Stimulated activated CD8-positive, alpha-beta memory T cell treated with anti-CD3 and anti-CD28 coated beads, Interleukin-4, amount 100 ng/mL, for 1 hour (primary cell): ENCODE measurements at places on chromosomes 13 and 19.

DNA sequence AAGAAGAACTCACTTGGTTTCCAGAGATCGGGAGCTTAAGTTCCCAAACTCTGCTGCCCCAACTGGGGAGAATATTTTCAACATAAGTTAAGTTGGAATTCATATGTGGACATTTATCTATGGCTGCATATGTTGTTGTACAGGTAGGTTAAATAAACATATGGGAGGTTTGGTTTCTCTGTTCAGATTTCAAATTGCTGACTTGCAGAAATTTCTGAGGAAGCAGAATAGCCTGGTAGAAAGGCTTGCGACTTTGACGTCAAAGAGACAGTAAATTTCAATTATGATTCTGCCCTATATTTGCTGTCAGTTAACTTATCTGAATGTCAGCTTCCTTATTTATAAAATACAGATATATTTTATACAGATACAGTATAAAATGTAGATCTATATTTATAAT, 40.0 kb upstream of the TPP2 start:
- no peak for DNase-seq

GRCh38 chr19:41619018-41619556, 7.8 kb downstream of the CEACAM4 start:
- no peak for DNase-seq

DNA sequence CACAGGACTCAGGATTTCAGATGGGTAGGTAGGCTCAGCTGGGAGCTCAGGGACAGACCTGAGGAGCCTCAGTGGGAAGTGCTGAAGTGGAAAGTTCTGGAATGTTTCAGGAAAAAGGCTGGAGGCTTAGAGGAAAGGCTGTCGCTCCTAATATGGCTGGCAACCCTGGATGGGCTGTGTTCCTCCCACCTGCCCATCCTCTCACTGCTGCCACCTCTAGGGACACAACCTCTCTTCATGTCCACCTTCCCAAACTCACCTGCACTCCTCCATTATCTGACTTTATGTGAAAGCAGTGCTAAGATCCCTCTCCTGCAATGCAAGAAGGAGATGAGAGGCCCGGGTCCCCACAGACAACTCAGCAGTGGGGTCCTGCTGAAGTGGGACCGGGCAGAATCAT, 5.8 kb upstream of the CEACAM21 start:
- no peak for DNase-seq

DNA sequence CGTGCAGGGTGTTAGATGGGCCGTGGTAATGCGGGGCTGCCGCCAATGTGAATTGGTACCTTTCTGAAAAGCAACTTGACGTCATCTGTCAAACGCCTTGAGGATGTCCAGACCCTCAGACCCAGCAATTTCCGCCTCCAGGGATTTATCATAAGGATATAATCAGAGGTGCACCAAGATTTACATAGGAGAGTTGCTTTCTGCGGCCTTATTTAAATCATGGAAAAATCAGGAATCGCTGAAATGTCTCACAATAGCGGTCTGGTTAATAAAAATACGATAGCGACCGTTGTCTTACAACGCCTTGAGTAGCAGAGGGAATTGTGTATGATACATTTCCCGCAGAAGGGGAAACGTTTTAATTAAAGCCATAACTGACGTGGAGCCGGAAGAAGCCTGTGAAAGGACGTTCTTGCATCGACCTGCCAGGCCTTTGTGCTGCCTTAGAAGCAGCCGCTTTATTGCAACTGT, 32.3 kb upstream of the NDUFS7 start:
- DNase-seq, result no peak

DNA sequence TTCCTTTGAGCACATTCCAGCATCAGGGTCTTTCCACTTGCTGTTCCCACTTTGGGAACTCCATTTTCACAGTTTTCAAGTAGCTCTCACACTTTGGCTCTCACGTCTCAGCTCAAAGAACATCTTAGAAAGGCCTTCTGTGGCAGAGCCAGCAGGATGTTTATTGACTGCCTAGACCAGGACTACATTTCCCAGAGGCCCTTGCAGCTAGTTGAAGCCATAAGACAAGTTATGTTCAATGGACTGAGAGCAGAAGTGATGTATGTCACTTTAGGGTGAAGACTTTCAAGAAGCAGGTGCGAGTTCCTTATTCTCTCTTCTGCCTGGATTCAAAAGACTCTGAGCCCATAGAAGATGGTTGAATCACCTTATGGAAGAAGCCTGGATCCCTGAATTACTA, 4.3 kb upstream of the HAUS5 start:
- DNase-seq, result no peak

- no peak for DNase-seq
Measured at GRCh38 chr19:29714953-29715700, at the start of gene C19orf12. TSS of gene C19orf12 (minus strand) at chr19:29715261. CDS start at chr19:29708413, 6,848 bp downstream.

DNA sequence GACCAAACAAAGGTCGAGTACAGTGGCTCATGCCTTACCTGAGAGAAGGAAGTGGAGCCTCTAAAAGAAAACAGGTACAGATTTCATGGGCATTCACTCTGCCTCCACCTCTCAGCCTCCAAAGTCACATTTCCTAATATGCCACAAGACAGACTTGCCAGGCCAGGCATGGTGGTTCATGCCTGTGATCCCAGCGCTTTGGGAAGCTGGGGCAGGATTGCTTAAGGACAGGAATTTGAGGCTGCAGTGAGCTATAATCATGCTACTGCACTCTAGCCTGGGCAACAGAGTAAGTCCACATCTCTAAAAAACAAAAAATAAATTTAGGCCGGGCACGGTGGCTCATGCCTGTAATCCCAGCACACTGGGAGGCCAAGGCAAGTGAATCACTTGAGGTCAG, 10.9 kb upstream of the DNMT1 start:
- no peak for DNase-seq

GRCh38 chr13:42258747-42259146, 13.2 kb upstream of the AKAP11 start:
- DNase-seq, result no peak

DNA sequence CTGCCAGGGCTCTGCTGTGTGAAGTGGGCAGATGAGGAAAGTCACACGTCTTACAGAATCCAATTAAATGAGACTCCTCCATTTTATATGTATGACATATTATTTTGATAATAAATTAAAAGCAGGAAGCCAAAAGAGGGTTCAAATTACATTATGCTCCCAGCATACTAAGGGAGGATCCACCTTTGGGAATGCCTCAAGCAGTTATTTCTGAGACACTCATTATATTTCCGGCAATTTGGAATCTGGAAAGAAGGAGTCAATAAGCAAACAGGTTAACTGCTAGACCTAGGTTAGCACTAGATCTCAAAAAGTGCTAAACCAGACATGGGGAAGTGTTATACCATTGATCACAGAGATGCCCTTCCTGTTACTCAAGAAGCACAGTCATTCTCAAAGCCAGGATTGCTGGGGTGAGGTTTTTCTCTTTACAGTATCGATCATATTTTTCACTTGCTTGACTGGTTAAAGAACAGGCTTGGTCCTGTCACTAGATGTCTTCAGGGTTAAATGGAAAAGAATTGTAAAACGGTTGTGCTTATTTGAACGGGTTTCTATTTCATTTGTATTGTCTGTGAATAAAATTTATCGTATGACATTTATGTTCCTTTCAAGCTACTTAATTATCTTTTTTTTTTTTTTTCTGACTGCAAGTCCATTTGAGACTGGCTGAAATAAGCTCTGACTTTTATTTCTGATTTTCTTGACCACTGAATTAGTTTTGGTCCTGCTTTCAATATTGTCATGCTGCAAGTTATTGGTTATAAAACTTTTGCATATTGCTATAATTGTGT, 523.2 kb downstream of the KLF12 start:
- DNase-seq, result no peak

GRCh38 chr19:9836021-9836420, 903 bp downstream of the PIN1 start:
- no peak for DNase-seq

DNA sequence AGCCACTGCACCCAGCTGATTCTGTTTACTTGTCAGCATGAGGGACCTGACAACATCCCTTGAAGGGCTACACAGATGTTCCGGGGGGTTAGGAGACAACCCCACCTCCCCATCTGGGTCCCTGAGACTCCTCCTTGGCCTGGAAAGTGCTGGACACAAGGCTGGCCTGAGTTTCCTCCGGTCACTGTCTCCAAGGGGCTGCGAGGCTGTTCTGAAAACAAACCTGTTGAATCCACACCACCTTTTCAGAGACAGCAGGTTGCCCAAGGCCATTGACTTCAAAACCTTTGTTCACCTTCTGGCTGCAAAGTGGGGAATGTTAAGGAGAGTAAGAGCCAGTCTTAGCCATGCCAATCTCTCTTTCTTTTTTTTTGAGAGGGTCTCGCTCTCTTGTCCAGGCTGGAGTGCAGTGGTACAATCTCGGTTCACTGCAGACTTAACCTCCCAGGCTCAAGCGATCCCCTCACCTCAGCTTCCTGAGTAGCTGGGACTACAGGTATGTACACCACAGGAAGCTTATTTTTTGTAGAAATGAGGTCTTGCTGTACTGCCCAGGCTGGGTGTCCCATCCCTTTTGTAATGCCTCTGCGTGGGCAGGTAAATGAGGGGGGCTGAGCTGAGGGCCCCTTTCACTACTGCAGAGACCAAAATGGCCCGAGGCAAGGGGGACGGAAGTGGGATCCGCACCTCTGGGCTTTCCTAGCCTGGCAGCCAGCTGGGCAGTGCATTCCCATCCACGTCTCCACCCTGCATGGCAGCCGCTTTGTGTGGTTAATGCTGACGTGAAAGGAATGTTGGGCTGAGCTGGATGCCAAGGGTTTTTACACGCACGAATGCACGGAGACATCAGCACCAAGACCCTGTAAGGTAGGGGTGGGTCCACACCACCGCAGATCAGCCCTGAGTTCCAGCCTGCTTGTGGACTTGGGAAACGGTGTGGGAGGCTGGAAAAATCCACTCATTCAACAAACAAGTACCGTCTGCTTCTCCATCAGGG, 1.9 kb upstream of the ZNF628 start:
- no peak for DNase-seq

GRCh38 chr13:27783111-27783510, 9.2 kb upstream of the GSX1 start:
- DNase-seq, result no peak

GRCh38 chr19:15640904-15641597, 354 bp downstream of the CYP4F3 start:
- DNase-seq, result no peak

- DNase-seq, result no peak
Measured at GRCh38 chr19:3687774-3688706, 12.2 kb downstream of the PIP5K1C start.

DNA sequence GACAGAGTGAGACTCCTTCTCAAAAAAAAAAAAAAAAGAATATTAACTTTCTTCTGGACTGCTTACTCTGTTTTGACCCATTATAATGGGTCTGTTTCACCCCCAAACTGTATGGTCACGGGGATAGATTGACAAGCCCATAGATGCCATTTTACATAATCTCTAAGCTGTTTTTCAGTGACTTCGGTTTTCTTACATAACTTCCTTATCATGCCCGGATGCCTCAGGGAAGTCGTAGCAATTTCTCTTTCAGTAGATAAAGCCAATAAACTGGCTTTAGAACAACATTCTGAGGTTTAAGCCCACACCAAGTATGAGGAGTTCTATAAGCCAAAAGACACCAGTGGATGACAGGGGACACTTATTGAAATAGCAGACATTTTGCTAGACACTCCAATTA, 5.9 kb upstream of the ZNF254 start:
- DNase-seq, result no peak

DNA sequence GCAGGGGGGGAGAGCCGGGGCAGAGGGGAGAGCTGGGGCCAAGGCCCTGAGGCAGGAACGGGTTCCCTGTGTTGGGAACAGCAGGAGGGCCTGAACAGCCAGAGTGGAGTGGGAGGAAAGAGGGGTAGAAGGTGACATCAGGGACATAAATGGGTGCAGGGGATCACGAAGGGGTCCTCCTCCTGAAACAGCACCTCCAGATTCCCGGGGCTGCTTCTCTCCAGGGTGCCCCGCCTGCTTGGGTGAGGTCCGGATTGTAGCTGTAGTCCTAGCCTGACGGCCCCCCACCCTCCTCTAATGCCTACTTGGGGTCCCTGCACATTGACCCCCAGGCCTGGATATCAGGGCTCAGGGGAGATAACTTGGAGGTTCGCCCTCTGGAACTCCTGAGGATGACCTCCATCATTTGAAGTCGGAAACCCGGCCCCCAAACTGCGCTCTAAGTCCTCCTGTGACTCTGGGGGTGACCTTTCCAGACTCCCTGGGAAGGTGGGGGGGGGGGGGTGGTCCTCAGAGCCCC, 473 bp upstream of the SCN1B start:
- no peak for DNase-seq

GRCh38 chr13:24630851-24631620, 49.2 kb upstream of the ATP12A start:
- DNase-seq, result no peak

DNA sequence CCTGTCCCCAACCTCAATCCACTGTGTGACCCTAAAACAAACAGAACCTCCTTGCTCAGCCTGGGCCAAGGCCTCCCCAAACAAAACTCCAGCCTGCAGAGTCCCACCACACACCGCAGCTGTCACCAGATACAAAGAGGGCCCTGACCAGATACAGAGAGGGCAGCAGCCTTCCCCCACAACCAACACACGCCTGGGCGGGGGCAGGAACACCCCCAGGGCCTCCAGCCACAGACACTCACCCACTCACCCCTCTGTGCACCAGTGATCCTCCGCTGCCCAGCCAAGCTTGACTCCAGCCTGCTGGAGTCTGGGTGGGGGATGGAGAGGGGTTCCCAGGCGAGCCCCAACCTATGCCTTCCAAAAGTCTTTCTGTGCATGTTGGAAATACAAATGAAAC, 5.9 kb upstream of the CIRBP start:
- DNase-seq, result no peak

GRCh38 chr19:35587321-35587720, 1.3 kb downstream of the PMIS2 start:
- DNase-seq, result no peak

- no peak for DNase-seq
Measured at GRCh38 chr13:29975283-29975682, 124.9 kb upstream of the UBL3 start.

- no peak for DNase-seq
Measured at GRCh38 chr19:19081642-19082151, 17.9 kb downstream of the SLC25A42 start.

DNA sequence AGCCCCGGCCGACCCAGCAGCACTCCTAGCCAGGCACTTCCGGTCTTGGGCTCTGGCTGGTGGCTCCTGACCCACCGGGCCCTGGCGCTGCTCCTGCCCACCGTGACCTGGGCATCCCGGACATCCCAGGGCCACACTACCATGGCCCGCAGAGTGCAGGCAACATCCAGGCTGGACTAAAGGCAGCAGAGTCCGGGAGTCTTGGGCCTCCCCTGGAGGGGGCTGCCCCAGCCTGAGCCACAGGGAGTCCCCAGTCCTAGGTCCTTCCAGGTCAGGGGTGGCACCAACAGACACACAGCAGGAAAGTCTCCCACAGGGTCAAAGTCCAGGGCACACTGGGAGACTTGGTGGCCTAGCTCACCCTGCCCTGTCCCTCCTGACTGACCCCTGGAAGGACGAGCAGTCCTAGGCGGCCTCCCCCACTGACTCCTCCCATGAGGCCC, 10.8 kb downstream of the LSM4 start:
- DNase-seq, result no peak

- DNase-seq, result no peak
Measured at GRCh38 chr13:68982961-68983619, 1124.5 kb upstream of the ATXN8OS start.

- no peak for DNase-seq
Measured at GRCh38 chr19:13937479-13938300, 527 bp downstream of the PODNL1 start.
